ENCODE measurements at places on chromosomes 1 and 21.

GRCh38 chr1:25550683-25551310 lies 7.4 kb downstream of the LDLRAP1 start:
- DNase-seq = no peak

GRCh38 chr1:44895919-44896734 lies 53.1 kb upstream of the PTCH2 start:
- DNase-seq = no peak

DNA sequence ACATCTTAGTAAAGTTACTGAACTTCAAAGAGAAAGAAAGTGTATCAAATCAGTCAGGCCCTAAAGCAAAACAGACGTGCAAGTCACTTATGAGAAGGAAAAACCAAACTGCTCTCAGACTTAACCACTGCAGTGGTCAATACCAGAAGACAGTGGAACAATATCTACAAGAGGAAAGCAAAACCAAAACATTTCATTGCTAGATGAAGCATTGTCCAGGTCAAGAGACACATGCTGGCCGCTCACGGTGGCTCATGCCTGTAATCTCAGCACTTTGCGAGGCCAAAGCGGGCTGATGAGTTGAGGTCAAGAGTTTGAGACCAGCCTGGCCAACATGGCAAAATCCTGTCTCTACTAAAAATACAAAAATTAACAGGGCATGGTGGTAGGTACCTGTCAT lies 82.0 kb upstream of the MROH9 start:
- no peak for DNase-seq

DNA sequence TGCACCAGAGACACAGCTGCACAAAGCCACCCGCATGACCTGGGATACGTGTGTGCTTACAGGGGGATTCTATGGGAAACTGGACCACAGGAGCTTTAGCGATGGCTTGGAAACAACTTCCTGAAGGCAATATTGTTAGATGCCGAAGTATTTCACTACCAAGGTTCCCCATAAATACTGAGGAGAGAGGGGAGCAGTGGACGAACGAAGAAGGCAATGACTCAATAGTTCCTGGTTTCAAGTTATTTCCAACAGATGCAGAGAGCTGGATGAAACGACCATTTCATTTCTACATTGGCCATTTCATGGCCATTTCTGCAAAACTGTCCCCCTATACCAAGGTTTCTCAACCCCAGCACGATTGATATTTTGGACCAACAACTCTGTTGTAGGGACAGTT lies 61.3 kb downstream of the CD34 start:
- DNase-seq = no peak

GRCh38 chr1:53485478-53486394 lies 26.5 kb downstream of the DMRTB1 start:
- DNase-seq = peak; percentile 25

GRCh38 chr1:185956881-185957280 lies 222.7 kb downstream of the HMCN1 start:
- no peak for DNase-seq

- DNase-seq = no peak
Observed at GRCh38 chr1:210695026-210695425, 366.3 kb downstream of the HHAT start.

GRCh38 chr1:220325306-220325995 lies 53.2 kb upstream of the RAB3GAP2 start:
- no peak for DNase-seq

- no peak for DNase-seq
Observed at GRCh38 chr1:33158366-33158765, 23.5 kb downstream of the TRIM62 start.

GRCh38 chr1:214058076-214058475 lies 70.3 kb downstream of the PROX1 start:
- DNase-seq = no peak

DNA sequence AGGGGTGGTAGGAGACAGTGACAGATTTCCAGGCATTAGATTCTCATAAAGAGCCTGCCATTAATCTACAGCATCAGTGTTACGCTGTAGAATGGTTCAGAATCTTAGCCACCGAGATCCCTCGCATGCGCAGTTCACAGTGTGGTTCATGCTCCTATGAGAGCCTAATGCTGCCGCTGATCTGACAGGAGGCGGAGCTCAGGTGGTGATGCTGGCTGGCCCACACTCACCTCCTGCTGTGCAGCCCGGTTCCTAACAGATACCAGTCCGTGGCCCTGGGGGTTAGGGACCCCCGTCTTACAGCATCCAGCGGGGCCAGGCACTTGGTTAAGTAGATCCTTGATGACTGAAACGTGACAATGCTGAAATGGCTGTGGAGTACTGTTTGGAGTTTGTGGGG lies 163.6 kb upstream of the C1orf21 start:
- DNase-seq = no peak

DNA sequence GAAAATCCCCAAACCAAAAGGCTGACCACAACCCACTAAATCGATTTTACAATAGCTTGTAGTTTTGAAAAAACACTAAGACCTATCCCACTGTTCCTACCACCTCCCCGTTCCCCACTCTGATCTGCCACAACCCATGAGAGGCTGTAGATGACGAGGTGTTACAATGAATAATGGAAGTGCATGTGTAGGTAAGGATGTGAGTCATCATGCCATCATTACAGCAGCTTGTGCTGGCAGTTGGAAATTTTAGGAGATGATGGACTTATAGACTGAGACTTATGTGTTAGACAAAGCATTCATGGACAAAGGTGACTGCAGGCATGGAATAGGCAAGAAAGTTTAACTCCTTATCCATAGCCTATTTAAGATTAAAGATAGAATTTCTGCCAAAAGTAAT lies 184.7 kb upstream of the CACYBP start:
- DNase-seq = no peak

DNA sequence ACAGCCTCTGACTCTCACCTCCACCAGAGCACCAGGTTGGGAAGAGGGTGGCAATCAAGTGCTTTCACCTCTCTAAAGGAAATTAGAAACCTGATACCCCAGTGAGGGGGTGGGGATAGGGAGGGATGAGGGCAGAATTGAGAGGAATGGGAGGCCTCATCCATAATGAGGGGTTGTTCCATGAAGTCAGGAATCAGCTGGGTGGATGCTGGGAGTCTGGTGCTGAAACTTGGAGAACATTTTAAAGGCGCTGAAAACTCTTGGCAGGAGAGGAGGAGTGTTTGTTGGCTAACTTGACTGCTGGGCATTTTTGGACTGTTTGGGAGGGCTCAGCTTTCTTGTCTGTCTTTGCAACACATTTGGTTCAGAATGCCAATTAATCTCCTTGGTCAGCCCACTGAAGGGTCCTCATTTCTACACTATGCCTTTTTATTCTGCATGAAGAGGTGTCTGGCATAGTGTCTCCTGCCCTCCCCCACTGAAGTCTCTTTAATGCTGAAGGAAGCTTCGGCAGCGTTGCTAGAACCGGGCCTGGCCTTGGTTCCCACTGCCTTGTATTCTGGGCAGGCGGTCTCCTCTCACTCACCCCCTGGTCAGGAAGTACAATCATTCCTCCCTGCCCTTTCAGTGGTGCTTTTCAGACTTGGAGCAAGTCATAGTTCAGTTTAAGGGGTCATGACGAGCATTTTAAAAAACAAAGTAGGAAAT lies 2.2 kb downstream of the PHGDH start:
- DNase-seq = no peak

- DNase-seq = no peak
Observed at GRCh38 chr1:21048462-21048861, 128.2 kb downstream of the EIF4G3 start.

- DNase-seq = no peak
Observed at GRCh38 chr21:32519945-32520874, 65.1 kb downstream of the TCP10L start.

- no peak for DNase-seq
Observed at GRCh38 chr21:42153746-42154145, 65.2 kb upstream of the ABCG1 start.

DNA sequence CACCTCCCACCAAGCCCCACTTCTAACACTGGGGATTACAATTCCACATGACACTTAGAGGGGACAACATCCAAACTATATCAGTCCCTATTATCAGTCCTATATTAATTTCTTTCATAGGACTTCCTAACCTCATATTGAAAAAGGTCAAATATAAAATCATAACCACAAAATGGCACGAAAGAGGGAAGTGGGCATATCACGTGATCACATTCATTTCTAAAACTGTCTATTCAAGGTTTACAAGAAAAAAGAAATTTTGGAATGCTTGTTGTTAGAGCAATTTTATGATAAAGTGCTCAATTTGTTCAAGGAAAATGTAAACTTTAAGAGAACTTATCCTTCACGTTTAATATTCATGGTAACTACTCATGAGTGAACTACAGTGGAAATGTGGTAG lies 13.2 kb upstream of the CDC7 start:
- DNase-seq = no peak

DNA sequence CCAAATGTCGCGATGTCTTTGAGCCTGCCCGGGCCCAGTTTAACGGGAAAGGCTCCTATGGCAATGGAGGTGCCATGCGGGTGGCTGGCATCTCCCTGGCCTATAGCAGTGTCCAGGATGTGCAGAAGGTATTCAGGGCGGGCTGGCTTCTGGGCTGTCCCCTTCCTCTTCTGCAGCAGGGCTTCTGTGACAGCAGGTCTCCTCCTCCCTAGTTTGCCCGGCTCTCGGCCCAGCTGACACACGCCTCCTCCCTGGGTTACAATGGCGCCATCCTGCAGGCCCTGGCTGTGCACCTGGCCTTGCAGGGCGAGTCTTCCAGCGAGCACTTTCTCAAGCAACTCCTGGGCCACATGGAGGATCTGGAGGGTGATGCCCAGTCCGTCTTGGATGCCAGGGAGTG lies 3.0 kb downstream of the ADPRS start:
- DNase-seq = no peak

- no peak for DNase-seq
Observed at GRCh38 chr1:164443166-164443565, 115.8 kb upstream of the PBX1 start.
